Sciatic nerve (tissue), 2 donors: ENCODE measurements at places on chromosomes 2 and 18. TPM values are rescaled to one million over a fixed set of nuclear protein-coding genes. Genes with fewer than 3 reads are reported as not detected.

Gene LYPD6B
- not detected for total RNA-seq

DNA sequence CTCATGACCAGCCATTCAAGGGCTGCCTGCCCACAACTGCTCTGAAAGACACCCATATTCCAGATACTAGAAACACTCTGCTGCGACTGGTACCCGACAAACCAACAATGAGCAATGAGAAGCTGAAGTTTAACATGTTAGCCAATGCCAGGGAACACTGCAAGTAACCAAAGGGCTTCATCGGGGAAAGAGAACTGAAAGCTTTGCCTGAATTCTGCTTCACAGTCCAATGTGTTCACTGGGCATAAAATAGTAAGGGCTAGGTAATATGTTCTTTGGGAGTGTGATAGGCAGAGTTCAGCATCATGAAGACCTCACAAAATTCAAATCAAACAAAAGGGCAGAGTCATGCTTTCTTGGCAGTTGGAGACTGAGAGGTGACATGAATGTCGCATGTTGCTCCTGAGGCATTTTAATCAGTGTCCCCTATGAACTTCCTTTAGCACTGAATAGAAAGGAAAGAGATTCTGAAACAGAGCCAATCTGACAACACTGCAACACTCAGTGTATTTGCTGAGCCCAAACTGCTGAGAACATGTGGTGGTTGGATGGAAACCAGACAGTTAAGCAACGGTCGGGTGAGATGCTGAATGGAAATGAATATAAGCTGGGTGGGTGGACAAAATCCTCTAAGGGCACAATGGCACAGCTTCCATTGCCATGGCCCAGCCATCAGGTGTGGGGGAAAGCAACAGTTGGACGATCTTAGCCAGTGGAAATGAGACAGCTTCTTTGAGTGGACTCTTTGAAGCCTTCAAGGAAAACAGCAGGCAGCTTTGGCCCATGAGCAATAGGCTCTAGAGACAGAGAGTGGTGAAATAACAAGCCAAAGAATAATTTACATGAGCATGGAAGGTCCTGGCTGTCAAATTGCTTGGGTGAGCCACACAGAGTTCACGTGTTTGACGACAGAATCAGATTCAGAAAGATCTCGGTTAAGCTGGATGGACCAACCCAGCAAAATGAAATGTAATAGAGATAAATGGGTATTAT lies 277.5 kb downstream of the AFF3 start:
- no peak for DNase-seq

DNA sequence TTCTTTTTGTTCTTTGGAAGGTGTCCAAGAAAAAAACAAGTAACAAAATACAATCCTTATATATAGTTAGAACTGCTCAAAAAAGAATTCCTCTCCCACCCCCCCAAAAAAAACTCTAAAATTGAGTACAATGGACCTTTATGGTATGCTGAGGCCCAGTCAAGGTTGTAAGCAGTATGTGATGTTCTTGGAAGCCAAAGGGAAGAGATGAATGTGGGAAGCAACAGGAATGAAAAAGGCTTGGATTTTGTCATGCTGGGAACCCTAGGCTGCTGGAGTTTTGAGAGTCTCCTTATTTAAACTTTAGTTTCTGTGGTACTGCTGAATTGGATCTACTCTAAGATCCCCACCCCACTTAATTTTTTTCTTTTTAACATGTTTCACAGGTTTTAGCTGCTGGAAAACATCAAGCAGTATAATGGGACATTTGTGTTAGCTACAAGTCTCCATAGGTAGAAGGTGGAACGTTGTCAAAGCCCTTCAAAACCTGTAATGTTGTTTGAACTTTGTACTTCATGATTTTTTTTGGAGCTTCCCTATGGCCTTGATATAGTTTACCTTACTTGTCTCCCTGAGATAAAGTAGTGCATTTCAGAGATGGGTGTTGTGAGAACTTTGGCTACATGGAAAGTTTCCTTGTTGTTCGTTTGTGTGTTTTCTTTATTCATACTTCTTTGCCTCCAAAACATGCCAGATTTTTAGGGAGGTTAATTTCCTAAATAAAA lies 57.7 kb downstream of the PHLPP1 start:
- no peak for DNase-seq

- DNase-seq, result no peak
Measured at GRCh38 chr18:27184115-27185024, 738 bp downstream of the CHST9 start.

GRCh38 chr2:165743442-165743841 lies 50.6 kb downstream of the GALNT3 start:
- DNase-seq, result no peak

DNA sequence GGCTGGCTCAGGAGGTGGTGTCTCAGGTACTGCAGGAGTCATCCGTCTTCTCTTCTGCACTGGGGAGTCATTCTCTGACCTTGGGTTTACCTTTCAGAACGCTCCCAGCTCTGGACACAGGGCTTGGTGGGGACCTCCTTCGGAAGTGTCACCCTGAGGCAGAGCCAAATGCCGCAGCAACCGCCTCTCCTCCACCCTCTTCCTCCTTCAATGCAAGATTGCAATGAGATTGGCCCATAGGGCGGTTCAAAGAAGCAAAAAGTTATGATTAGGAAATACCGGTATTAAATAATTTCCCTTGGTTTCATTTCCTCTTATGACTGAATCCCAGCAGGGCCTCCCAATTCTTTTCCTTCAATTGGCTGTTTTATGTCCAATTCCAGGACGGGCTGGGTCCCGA lies 178.8 kb downstream of the ACKR3 start:
- no peak for DNase-seq

Gene SLC35G4
- total RNA-seq, result not detected

Gene REEP1
- 0.98 TPM for total RNA-seq

Gene SLC5A7
- total RNA-seq, result not detected

GRCh38 chr2:190283783-190284182 lies 35.8 kb downstream of the HIBCH start:
- DNase-seq, result no peak

DNA sequence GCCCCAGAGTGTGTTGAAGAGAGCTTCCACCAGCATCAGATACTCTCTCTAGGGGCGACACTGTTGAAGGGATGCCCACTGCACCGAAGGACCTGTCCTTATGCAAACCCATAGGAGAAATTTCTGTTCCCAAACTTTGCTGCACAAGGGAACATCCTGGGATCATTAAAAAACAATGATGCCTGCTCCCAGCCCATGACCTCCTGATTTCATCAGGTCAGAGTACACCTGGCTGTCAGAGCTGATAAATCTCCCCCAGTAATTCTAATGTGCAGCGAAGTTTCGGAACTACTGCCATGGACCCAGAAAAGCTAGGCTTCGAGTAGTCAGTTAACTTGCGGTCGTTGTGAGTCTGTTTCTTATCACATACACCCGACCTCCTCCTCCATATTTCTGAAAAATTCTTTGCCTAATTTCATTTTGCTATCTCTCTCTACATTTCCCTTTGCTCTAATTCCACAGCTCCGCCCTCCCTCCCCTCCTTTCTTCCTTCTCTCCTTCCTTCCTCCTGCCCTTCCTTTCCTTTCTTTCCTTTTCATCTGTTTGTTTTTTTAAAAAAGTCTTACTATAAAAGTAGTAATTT lies 18.8 kb downstream of the FAM124B start:
- no peak for DNase-seq

DNA sequence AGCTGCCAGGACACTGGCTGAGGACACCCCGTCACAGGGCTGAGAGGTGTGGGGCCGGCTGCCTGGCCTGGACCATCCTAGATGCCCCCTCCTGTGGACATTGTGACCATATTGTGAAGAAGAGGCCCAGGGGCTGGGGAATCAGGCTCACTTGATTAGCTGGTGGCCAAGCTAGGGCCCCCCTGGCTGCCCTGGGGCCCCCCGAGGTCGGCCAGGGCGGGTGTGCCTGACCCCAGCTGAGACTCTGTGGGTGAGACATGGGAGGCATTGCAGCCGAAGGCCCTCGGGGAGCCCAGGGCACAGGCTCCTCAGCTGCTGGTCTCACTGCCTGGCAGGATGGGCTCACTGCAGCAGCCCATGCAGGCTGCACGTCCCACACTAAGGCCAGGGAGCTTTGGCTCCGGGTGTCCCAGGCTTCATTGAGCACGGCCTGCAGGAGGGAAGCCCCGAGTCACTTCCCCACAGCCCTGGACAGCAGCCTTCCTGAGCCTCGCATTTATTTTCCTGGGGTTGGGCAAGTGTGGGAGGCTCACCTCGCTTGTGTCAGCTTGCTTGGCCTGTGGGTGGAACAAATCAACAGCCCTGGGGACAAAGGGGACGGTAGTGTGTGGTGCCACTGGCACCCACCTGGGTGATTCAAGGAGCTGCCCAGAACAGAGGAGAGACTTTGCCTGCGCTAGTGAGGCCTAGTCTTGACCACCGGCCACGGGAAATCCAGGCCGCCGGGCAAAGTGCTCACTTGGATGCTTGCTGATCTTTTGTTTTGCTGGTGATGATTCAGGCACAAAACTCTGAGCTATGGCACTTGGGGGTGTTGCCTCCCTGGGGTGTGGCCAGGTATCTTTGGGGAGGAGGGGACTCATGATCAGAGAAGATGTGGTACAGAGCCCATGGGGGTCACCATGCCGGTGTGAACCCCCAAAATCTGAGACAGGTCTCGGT lies 1.3 kb downstream of the GAL3ST2 start:
- DNase-seq, result peak; percentile 48

Gene SPDYA
- total RNA-seq, result 3.3 TPM

Gene TSPYL6
- total RNA-seq, result 0.13 TPM

- no peak for DNase-seq
Measured at GRCh38 chr2:27105981-27106380, 12.9 kb downstream of the CGREF1 start.

DNA sequence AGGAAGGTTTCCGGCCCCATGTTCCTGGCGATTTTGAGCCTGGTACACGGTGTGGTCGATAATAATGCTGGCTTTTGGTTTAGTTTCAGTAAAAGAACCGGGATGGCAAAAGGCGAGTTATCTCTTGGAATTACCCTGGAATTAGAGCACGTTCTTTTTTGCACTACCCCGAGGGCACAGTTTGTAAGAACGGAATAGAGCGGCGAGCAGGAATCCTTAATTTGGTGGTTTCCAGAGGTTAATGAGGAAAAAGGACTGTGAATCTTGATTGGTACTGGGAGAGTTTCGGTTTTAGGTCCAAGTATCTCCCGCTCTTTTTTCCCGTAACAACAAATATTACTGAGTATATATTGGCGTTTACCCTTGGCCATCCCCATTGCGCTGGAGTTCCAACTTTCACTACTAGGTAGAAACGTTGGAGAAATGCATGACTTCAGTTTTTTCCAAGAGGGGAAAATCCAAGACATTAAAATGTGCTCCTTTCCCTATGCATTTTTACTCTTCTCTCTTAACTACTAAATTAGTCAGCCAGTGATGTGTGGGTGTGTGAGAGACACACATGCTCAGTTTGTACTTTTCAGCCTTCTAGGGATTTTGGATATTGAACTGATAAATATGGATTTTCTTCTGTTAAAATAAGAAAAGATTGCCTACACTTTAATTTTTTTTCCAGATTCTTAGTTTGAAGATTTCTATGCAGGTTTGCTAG lies 160.8 kb downstream of the AGPS start:
- no peak for DNase-seq

- no peak for DNase-seq
Measured at GRCh38 chr2:201152999-201153815, 29.7 kb upstream of the CASP10 start.

- no peak for DNase-seq
Measured at GRCh38 chr2:84495539-84496146, 20.7 kb upstream of the DNAH6 start.

Gene B3GNT7
- 4.2 TPM for total RNA-seq

DNA sequence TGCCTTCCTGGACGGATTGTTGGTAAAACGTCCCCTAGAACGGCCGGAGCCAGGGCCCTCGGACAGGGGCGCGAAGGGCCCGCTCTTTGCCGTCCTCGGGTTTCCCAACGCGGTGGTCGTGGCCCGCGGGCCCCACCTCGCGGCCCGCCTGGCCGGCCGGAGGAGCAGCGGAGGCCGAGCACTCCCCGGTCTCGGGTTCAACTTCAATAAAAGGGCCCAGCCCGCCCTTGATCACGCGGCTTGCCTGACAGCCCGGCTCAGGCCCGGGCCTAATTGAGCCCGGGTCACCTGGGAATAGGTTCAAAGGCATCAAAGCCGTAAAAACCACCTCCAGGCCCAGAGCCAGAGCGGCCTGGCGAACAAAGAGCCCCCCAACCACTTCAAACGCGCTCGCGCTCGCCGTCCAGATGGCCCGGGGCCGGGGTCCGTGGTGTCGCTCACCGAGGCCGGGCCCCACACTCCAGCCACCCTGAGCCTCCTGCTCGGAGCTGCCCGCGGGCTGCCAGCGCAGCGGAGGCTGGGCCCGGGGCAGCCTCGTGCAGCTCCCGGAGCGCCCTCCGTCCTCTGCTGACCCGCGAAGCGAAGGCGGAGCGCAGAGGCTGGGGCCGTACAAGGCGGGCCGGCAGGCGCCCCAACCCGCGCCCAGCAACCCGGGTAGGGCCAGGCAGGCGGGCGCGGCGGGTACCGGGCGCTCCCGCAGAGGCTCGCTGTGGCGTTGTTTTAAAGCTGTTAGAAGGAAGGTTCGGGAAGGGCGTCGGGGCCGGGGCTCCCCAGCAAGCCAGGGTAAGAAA lies 1.1 kb upstream of the TWIST2 start:
- no peak for DNase-seq
